ENCODE measurements at places on chromosomes 5 and 9.
A peak's percentile ranks its signal among the peaks of the same experiment; 100 is the strongest.

DNA sequence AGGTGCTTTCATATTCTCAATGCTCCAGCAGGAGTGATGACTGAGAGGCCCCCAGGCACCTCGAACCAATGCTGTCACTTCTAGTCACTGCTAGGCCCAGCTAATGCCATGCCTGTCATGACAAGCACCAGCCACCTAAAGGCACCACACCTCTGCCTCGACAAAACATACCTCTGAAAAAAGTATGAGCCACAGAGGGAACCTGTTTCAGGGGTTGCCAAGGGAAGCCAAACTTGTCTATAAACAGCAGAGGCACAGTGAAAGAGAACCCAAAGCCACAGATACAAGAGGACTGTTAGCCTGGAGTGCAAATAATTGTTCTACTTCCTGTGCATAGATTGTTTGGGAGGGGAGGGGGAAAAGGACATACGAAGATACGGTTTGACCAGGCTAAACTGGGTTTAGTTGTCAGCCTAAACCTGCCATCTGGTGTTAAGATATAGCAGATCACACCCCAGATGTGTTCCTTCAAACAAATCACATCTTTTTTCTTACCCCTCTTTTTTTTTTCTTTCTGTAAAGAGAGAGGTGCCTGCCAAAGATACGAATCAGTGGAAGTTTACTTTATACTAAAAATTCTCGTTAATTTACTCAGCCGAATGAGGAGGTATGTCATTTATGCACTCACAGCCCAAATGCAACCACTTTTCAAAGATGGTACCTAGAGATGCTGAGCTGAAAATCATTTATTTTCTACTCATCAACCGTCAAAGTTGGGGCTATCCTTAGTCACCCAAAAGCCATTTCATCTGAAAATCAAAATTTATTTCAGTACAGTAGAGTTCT is 45.7 kb downstream of the BNC2 start:
- no peak for DNase-seq

DNA sequence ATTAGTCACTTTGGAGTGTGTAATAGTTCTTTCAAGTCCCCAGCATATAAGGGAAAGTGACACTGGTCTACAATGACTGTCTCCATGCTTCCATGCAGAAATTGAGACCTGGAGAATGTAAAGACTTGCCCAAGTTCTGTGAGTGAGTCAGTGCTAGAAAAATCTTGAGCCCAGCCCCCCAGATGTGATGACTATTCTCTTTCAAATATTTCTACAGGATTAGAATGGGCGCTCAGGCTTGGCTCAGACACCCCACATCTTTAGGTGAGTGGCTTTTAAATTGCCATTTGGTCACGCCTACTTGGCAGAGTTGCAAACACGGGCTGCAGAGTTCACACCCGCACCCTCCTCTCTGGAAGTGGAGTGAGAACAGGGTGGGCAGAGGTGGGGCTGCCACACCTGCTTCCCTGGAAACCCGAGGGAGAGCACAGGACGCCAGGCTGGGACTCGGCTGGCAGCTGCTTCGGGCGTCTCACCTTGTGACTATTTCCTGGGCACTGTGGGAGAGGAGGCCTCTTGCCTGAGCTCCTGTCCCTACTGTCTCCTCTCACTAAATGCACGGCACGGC is 37.6 kb downstream of the ROPN1L start:
- no peak for DNase-seq

- DNase-seq = peak; percentile 18
These were observed 624 bp downstream of the FBXW11 start for GRCh38 chr5:172005708-172006320.

- no peak for DNase-seq
These were observed 495.0 kb downstream of the PRELID2 start for GRCh38 chr5:145340099-145340498.

DNA sequence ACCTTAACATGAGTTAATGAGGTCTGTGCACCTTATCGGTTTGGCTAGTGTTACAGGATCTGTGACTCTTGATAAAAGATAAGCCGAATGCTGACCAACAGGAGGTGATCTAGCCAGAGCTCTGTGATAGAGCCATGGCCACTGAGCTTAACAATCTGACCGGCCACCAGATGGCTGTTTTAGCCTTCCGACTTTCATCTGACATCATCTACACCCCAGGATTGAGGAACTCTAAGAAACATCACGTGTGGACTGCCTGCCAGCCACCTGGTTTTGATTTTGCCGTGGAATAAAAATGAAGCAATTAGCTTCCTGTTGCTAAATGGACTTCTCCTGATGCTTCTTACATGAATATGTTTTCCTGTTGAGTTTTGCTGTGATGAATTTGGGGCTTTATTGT is 281.3 kb downstream of the CEMIP2 start:
- no peak for DNase-seq

GRCh38 chr9:20509466-20509865 is 112.8 kb downstream of the MLLT3 start:
- DNase-seq = no peak

DNA sequence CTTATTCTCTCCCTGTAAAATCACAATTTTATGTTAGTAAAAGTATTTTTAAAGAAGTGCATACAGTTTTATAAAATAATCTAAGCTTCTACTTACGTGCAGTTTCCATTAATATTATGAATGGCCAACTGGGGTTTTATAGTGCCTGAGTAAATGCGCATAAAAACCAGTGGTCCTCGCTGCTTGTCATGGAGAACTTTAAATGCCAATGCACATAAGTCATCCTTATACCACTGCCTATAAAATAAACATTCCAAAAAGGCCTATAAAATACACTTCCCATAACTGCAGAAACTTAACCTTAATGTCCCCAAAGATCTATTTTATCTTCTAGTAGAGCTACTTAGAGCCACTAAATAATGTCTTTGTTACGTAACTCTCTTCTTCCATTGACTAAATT is 28.5 kb downstream of the GFM2 start:
- DNase-seq = no peak

GRCh38 chr9:17480966-17481365 is 97.9 kb upstream of the SH3GL2 start:
- no peak for DNase-seq

GRCh38 chr9:101487443-101487840 is 46.2 kb upstream of the RNF20 start:
- DNase-seq = no peak

DNA sequence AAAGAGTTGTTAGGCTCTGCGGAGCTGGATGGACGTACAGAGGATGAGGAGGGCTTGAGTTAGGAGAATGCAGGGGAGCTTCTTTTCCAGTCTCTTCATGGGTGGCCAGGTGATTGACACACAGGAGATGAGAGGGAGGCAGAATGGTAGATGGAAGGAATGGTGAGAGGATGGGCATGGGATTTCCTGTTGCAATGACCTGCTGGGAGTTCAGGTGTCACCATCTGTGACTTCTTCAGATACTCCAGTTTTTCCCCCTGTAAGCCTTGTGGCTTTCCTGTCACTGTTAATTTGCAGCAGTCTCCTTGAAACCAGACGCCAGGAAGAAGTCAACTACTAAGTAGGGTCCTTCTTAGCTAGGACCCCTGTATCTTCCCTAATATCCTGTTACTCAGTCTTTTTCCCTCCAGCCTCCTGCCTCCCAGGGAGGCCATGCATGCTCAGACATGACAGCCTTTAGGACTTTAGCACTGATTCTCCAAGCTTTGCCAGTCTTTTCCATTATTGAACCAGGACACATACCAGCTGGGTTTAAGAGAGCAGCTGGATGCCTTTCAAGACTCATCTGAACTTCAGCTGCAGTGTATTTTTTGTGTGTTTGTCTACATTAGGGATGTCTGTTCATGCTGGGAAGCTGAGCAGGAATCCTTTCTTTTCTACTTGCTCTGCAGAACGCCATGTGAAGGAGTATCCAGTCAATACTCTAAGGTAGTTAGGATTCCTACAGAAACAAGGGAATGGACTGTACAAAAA is 67.2 kb upstream of the CD180 start:
- no peak for DNase-seq

GRCh38 chr5:95815155-95815729 is 7.3 kb downstream of the GLRX start:
- no peak for DNase-seq

DNA sequence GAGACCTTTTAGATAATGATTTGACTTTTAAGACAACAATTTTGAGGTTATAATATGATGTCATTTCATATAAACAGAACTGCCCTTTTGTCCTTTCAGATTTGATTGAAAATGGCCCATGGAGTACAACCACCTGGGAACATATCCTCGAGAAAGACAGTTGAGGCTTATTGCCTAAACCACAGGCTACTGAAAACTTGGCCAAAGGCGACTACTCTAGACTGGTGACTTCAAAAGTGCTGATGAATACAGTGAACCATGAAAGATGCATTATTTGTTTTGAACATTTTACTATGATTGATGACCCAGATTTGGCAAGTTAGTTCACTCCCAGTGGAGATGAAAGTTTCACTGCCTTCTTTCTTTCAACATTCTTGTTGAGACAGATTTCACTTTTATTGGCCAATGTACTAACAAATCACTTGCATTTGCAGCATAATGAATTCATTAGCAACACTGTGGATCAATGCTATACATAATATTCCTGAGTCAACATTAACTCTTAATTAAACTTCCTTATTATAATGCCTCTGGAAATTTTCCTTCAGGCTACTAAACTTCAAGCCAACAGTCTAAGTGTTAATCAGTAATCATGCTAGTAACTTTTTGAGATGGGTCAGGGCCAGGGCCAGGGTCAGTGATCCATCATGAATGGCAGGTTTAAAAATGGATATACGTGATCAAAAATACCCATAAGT is 480.3 kb downstream of the RAB3C start:
- no peak for DNase-seq

DNA sequence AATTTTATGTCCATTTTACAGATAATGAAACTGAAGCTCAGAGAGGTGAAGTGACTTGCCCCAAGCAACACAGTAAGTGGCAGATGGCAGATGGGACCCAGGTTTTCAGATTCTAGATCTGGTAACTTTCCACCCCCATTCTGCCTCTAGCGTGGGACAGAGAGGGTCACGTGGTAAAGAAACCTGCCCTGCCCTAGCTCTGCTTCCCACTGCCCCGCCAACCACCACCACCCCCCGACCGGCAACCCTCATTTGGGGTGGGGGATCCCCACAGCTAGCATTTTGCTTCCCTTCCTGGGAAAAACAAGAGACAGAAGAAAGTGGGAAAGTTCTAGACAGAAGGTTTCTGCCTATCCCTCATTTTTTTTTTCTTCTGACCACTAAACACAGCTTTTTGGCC is 172.5 kb downstream of the ACTL7B start:
- DNase-seq = no peak

DNA sequence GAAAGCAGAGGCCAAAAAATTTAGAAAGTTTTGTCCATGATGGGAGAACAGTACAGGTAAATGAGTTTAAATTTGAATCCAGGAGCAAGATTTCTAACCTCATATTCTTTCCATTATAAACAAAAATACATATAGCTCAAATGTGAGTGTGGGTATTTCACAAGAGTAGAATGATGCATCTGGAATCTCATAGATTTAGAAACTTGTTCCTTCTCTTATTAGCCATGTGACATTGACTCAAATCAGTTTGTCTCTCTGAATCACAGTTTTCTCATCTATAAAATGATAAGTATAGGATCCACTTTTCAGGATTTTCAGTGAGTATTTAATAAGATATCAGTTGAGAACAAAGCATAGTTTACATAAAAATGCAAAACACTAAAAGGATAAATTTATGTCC is 436.3 kb upstream of the PAPPA start:
- DNase-seq = no peak

GRCh38 chr5:55680353-55680752 is 31.8 kb downstream of the SLC38A9 start:
- DNase-seq = no peak

DNA sequence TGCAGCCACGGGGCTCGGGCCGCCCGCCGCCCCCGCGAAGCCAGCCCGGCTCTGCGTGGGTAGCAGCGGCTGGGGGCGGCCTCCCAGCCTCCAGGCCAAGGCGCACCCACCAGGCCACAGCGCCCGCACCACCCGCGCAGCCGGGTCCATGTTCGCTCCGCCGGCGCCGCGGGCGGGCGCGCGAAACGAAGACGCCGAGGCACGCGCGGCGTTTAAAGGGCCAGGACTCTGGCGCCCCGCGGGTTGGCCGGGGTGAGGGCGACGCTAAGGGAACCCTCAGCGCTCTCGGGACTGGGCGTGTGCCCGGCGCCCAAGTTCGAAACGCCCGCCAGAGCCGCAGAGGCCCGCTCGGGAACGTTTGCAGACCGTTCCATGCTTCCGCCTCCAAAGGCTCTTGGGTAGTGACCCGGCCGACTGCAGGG is at the start of gene PTGES2:
Gene PTGES2 (minus strand): TSS at position 162 of the 422 bp plus-strand sequence. CDS start 12 bp downstream, at position 150.
- DNase-seq = peak; percentile 75

DNA sequence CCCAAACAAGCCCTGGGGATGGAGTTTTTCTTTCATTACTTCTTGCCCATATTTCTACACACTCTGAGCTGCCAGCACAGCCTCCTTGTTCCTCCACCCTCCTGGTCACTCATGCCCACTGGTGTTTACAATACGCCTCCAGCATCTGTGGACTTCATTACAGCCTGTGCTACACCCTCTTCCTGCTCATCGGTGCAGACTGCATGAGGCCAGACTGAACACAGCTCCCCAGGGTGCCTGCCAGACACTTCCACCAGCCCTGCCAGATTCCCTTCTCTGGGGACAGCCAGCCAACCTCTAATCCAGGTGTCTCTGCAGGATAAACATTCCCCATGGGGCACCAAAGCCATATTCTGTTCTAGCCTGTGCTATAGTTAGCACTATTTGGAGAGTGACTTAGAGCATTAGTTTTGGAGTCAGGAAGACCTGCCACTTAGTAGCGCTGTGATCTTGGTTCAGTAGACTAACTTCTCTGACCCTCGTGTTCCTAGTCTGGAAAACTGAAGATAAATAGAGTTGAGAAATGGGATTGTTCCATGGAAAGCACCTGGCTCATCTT is 163.8 kb upstream of the KLF4 start:
- DNase-seq = no peak

GRCh38 chr5:148653291-148653835 is 964 bp downstream of the HTR4 start:
- DNase-seq = no peak

DNA sequence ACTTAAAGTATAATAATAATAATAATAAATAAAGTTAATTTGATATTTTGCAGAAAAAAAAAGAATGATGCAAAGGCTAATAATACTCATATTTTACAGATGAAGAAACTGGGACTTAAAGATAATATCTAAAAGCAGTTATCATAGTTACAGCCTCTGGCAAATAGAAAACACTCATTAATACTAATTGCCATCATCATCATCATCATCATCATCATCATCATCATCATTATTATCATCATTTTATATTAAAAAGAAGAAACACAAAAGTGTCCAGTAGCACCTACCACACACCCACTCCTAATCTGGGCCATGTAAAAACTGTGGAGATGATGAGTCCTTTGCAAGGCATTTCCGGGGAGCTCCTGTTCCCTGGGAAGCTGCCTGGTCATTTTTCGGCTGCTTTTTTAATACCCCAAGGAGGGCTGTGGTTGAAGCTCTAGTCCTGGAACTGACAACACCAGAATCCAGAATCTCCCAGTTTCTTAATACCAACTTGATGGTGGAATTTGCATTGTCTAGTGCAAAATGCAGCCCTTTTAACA is 70.8 kb downstream of the HTR4 start:
- no peak for DNase-seq

GRCh38 chr9:112120439-112120925 is 54.6 kb downstream of the SUSD1 start:
- DNase-seq = no peak

GRCh38 chr5:172766287-172767108 is 4.5 kb downstream of the DUSP1 start:
- peak; percentile 30 for DNase-seq

Measured in activated CD4-positive, alpha-beta T cell treated with anti-CD3 and anti-CD28 coated beads, Interleukin-2, amount 50 U/mL, for 1 hour (primary cell).